ENCODE measurements at places on chromosomes 13 and 19. TPM values are rescaled to one million over a fixed set of nuclear protein-coding genes. Genes with fewer than 3 reads are reported as not detected.

The TBC1D17 gene
- 26.5 TPM for total RNA-seq

GRCh38 chr19:869245-870177, 10.0 kb downstream of the CFD start:
- peak; percentile 100 for DNase-seq

- DNase-seq, result no peak
Measured at GRCh38 chr13:99656844-99657381, 155.6 kb downstream of the TM9SF2 start.

DNA sequence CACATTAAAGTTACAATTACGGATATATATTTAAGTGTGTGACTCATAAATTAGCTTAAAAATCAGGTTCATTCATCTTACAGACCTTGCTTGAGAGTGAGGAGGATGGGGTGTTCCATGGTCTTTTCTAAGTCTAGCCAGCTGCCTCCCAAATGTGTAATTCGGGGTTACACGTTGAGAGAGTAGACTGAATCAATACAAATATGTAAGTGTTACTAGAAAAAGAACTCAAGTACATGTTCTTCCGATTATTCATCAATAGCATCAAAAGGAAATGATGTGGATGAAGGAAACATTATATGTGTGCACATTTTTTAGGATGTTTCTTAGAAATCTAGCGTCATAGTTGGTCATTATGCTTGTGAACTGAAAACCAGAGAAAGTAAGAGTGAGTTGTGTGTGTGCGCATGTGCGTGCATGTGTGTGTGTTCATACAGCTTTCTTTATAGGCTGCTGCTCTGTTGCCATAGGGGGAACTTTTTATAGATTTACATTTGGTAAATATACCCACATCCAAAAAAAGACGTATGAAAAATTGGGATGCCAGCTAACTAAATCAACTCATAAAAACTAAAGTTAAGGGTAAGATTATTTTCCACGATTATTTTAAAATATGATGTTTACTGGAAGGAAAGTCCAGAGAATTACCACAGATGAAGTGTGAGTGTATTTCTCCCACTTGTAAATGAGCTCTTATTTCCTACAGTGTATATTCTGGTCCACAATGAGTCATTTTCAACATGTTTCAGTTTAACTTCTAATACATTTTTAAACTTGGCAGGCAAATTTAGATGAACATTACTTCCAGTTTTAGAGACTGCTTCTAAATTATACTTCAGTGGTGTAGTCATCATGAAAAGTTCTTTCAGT, 82.4 kb downstream of the PIBF1 start:
- DNase-seq, result peak; percentile 43
